GM03348 (cell line): ENCODE measurements at places on chromosomes 11 and 22.

DNA sequence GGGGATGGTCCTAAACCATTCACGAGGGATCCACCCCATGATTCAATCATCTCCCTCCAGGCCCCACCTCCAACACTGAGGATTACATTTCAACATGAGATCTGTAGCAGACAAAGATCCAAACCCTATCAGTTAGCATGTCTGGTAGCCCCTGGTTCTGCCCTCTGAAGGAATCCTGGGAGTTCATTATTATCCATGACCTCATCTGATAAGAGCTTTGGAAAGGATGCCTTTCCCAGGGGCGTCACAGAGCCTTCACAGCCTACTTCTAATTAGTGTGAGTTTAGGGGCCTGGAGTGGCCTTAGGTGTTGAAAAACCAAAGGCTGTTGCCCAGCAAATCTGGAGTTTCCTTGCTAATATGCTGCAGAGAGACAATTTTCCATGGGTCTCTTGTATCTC is 8.6 kb upstream of the EIF3M start:
- no peak for DNase-seq

- DNase-seq: peak; percentile 78
Observed at GRCh38 chr11:66327171-66328030, 8.8 kb downstream of the RIN1 start.

DNA sequence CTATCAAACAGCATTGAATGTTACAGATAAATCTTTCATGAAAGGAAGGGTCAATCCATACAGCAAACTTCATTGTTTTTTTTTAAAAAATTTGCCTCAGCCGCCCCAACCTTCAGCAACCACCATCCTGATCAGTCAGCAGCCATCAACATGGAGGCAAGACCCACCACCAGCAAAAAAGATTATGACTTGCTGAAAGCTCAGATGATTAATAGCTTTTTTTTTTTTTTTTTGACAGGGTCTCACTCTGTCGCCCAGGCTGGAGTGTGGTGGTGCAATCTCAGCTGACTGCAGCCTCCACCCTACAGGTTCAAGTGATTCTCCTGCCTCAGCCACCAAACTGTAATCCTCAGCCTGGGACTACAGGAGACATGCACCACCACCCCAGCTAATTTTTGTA is 18.0 kb upstream of the CD3E start:
- no peak for DNase-seq

DNA sequence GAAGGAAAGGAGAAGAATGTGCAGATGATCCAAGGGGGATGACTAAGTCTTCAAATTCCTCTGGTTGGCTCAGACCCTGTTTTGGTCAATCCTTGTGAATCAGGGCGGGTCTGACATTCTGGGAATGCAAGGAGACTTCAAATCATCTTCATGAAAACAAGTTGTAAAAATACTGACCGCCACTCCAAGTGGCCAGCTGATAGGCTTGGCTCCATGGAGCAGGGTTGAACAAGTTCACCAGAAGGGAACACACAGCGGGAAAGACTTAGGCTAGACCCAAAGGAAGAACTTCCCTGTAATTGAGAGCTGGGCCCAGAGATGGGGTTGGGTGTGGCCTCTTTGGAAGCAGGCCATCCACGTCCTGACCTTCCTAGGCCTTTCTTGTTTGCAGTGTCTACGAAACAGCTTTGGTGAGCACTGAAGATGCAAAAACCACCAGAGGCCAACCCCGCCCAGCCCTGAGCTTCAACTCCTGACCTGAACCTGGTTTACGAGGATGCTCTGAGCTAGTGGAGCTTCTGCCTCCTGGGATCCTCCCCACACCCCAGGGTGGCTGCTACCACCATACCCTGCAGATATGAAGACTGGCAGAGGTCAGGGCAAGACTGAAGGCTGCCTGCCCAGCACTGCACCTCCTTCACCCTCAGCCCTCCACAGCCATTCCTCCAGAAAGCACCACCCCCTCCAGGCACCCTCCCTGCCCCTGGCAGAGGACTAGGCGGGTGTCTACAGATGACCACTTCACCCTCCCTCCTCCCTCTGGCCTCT is 26.1 kb downstream of the GDPD5 start:
- peak; percentile 95 for DNase-seq

- peak; percentile 12 for DNase-seq
Observed at GRCh38 chr11:87114093-87114492, 76.4 kb downstream of the TMEM135 start.

DNA sequence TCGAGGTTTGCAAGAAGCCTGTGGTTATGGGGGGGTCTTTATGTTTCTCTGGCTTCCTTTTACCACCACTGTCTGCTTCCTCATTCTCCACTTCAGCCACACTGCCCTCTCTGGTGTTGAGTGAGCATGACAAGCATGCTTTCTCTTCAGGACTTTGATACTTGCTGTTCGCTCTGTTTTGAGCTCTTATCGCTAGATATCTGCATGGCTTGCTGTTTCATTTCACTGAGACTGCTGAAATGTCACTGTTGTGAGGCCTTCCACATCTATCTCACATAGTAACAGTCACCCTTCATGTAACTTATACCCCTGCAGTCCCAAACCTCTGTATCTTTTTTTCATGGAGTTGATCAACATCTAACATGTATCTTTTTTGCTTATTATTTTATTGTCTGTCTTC is 59.8 kb downstream of the TMEM135 start:
- peak; percentile 33 for DNase-seq

- no peak for DNase-seq
Observed at GRCh38 chr11:2955906-2956476, 26.8 kb upstream of the PHLDA2 start.

DNA sequence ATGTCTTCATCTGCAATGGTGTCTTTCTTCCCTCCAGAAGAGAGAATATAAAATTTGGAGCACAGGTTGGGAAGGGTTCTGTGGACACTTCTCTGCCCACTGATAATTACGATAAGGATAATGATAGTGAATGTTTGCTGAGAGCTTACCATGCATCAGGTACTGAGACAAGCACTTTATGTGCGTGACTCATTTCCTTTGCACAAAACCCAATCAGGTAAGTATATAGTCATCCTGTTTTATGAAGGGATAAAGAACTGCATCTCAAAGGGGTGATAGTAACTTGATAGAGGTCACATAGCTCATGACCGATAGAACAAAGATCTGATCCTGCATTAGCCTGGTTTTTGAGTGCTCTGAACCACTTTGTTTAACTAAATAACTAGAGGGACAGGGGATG is 9.4 kb downstream of the DRD2 start:
- no peak for DNase-seq

- DNase-seq: no peak
Observed at GRCh38 chr11:83979593-83979992, 693.4 kb upstream of the CCDC90B start.

- no peak for DNase-seq
Observed at GRCh38 chr11:63909591-63910506, 7.1 kb downstream of the RCOR2 start.

DNA sequence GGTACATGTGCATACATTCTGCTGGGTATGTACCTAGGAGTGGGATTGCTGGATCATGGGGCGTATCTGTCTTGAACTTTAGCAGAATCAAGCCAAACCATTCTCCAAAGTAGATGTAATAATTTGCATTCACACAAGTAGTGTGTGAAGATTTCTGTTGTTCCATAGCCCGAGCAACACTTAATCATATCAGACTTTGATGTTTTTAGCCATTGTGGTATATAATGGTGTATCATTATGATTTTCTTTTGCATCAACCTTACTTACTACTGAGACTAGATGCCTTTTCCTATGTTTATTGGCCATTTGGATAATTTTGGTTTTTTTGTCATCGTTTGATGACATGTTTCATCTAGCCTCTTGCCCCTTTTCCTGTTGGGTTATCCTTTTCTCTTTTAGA is 72.0 kb upstream of the TNRC6B start:
- no peak for DNase-seq

DNA sequence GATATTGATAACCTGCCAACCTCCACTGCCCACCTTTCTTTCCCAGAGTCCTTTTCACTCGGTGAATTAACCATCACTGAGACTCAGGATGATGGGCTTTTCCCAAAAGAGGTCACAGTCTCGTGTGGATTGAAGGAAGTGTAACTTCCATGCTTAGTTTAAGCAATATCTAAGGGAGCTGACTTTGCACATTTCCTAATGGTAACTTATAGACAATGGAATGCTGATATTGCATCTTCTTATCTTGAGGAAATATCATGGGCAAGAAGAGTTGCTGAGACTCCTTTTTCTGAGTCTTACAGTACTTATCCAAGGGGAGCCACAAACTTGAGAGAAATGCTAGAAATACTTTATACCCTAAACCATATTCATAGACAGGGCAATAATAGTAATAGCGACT is 8.8 kb downstream of the BARX2 start:
- no peak for DNase-seq

GRCh38 chr22:23263651-23264555 is 83.6 kb downstream of the BCR start:
- DNase-seq: no peak

GRCh38 chr11:11265994-11266606 is 87.0 kb downstream of the CSNK2A3 start:
- peak; percentile 68 for DNase-seq

DNA sequence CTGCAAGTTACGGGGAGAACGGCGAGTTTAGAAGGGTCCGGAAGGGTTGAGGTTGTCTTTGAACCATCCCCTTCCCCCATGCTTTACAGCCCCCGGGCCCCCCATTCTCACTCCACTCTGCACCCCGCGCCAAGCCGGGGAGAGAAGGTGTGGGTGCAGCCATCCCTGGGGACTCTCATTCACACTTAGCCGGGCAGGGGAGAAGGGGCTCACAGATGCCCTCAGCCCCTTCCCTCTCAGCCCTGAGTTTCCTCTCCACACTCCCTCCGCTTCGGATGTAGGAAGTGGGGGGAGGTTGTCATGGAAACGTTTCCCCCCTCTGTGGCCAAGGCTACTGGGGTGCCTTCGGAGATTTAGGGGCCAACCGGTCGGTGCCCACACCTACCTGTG is 334 bp downstream of the CADM1 start:
- no peak for DNase-seq

DNA sequence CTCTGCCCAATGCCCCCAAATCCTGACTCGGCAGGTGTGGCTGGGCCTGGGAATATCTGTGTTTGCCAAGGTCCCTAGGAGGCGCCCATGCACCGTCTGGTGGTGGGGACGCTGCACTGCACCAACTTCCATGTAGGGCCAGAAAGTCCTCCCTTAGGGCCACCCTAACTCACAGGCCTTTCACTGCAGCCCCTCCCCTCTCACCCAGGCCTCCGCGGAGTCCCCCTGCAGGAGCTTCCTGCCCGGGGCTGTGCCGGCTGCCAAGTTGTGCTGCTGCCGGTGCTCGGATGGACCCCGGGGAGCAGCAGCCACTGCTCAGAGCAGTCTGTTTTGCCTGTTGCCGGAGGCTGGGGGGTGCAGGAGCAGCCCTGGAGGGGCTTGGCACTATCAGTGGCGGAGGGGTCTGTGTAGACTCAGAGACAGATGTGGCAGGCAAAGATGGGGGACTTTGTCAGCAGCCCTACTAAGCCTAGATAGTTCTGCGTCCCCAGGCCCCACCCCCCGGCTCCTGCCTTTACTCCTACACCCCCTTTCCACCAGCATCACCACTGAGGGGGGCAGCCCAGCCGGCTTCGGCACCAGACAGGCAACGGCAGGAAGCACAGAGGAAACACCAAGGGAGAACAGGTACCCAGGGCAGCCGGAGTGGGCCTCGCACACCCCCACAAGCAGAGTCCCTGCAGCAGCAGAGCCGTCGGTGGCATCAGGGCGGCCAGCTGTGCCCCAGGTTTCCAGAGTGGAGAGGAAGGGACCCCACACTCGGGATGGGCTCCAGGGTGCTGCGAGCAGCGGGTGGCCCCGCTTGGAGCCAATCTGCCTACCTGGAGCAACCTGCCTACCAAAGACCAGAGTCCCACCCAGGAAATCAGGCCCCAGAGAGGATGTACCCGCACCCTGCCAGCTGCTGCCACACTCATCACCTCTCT is 124.3 kb downstream of the TRIM29 start:
- DNase-seq: peak; percentile 74

GRCh38 chr22:28884747-28885350 is 1.5 kb downstream of the ZNRF3 start:
- no peak for DNase-seq

GRCh38 chr22:47301820-47302475 is 539.5 kb downstream of the TBC1D22A start:
- DNase-seq: no peak

- DNase-seq: no peak
Observed at GRCh38 chr22:37582526-37582925, 2.6 kb upstream of the LGALS2 start.

DNA sequence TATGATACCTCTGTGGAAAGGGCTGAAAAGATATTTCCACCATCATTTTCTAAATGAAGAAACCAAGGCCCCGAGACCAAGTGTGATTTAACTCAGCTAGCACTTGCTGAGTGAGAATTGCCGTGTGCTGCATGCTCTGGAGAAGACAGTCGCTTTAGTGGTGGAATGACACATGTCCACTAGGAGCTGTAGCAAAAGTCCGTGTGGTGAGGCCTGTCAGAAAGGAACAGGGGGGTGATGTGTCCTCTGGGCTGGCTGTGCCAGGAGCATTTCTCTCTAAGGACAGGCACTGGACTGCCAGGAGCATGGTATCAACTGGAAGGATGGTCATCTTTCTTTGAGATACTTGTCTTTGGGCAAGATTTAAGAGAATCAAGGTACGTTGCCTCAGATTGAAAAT is 72.8 kb downstream of the ATXN10 start:
- no peak for DNase-seq

DNA sequence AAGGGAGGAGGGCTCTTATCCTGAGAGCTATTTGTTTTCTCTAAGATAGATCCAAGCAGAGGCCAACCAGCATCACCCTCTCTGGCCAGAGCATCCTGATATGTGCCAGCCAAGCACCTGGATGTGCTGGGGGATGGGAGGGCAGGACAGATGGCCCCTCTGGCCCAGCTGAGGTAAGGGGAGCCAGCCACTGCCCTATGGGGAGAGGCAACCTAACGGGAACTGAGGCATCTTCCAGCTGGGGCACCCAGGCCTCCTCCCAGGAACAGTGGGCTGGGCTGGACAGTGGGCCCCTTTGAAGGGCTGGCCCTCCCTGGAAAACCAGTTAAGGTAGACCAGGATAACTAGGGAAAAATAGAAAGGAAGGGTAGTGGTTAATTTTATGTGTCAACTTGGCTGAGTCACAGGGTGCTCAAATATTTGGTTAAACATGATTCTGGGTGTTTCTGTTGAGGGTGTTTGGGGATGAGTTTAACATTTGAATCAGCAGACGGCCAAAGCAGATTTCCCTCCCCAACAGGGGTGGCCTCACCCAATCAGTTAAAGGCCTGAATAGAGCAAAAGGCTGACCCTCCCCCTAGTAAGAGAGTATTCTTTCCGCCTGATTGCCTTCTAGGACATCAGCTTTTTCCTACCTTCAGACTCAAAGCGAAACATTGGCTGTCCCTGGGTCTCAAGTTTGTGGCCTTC is 595.1 kb downstream of the BUD13 start:
- DNase-seq: no peak
